Left cardiac atrium (tissue), 4 donors: ENCODE measurements at places on chromosomes 3 and 15. TPM values are rescaled to one million over a fixed set of nuclear protein-coding genes. Genes with fewer than 3 reads are reported as not detected.

Gene TPRG1
- 15.5 TPM for total RNA-seq

Gene ECE2
- not detected for total RNA-seq

Gene ZBTB38
- total RNA-seq: 72.6 TPM

Gene ERC2
- 2.6 TPM for total RNA-seq

Gene TP63
- 0.31 TPM for total RNA-seq

Gene KCNMB3
- 2.1 TPM for total RNA-seq

Gene CD96
- 1.6 TPM for total RNA-seq

Gene NCK1
- 29.9 TPM for total RNA-seq

Gene MNS1
- total RNA-seq: 1.2 TPM

DNA sequence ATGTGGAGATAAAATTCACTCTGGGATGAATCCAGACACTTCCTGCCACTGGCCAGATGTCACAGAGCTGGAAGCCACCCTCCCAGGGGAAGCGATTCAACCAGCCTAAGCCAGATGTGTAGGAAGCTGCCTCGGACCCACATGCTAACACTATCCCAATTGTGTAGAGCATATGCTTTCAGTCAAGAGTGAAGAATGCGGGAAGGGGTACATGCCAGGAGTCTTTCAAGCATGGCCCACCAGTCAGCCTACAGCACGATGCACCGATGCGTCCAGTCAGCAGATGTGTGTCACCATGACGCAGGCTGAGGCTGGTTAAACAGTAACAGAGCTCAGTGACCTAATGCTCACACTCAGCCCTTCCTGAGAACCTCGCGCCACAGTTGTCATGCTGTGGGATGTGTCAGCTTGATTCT is 38.8 kb upstream of the BNC1 start:
- DNase-seq: peak; percentile 31

GRCh38 chr3:53101956-53102355 is 28.3 kb downstream of the RFT1 start:
- no peak for DNase-seq

GRCh38 chr3:150114873-150115540 is 144.3 kb upstream of the PFN2 start:
- DNase-seq: no peak

DNA sequence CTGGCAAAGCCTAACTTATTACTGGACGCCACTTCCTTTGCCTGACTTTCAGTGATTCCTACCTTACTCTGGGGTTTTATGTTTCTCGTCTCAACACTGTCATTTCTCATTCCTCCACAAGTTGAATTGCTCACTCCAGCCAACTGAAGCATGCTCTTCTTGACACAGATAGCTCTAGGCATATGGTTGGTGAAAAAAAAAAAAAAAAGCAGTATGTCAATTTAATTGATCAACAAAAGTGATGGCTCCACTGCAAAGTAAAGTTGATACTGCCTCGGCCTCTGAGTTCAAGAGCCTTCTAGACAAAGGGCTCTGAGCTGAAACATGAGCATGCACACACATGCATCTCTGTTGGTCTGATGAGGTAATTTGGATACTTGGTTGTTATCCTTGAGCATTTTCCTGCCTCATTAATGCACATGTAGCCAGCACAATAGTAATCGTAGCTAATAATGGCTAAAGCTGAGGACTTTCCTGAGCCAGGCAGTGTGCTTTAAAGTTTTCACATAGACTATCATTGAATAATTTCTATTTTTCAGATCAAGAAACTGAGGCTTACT is 21.4 kb upstream of the UBE2Q2 start:
- no peak for DNase-seq

DNA sequence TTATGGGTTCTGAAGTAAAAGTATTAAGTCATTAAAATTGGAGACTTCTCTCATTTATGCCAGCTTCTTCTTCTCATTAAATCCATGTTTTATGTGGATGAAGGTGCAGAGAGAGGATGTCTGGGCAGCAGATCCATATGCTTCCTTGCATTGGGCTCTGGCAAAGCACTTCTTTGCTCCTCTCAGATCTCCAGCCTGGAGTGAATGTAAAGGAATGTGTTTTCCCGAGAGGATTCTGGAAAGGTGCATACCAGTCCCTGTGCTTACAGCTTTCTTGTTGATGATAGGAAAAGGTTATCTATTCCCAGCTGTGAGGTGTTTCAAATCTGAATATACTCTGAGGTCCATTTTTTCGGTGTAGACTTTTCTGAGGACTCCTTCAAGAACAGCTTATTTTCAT is 79.9 kb upstream of the PEX5L start:
- no peak for DNase-seq

GRCh38 chr15:36658312-36658711 is 78.9 kb downstream of the CDIN1 start:
- no peak for DNase-seq

DNA sequence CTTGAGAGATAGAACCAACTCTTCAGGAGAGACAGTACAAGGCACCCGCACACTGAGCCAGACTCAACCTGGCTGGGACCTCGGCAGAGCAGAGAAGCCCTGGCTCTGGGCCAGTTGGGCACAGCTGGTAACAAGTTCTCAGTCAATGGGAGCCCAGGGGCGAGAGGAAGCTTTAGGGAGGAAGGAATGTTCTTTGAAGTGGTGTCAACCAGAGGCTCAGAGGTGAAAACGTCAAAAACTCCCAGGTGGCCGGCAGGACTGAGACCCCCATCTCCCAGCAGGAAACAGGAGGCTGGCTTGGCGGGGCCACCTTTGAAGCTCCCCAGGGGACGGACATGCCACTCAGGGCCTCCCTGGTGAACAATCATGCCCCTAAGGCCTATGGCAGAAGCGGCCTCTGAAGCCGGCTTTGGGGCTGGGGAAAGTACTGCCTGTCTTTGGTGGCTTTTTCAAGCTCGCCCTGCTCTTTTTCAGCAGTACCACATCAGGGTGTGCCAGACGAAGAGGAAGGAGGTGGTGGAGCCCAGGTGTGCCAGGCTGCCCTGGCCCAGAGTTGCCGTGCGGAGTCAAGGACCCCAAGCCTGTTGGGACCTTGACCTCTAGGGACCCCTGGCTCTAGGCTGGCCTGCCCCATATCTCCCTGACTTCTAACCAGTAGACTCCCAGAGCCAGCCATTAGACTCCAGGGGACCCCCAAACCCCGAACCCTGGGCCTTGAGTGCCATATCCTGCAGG is 16.7 kb upstream of the TBC1D21 start:
- peak; percentile 46 for DNase-seq

- peak; percentile 40 for DNase-seq
Observed at GRCh38 chr15:95131131-95131556, 899.8 kb downstream of the MCTP2 start.

DNA sequence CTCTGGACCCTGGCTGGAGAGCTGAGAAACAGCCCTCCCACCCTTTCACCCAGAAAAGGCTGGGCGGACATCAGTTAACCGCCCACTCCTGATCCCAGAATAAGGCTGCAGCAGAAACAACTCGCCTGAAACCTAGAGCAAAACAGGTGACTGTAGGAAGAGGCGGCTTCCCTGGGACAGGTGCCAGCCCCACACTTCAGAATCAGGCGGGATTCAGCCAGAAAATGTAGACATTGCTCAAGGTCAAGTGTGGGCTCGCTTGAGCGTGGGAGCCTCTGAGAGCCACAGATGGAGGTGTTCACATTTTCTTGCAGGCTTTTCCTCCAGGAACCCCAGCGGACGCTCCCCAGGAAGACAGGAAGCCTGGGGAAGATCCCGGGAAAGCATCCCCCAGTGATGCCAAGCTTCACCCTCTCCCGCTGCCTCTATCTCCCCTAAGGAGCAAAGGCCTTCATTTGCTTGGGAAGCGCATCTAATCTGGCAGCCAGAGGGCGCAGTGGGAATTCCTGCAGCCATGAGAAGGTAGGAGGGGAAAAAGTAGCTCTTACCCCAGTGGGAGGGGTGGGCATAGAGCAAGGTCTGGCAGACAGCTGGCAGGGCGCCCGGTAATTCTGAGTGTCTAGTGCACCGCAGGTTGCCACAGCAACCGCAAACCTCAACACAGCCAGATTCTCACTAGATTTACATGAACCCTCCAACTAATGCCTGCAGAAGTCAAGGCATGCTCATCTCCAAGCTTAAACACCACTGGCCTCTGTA is 77.7 kb downstream of the OCA2 start:
- peak; percentile 56 for DNase-seq

- no peak for DNase-seq
Observed at GRCh38 chr3:21954709-21955108, 203.7 kb upstream of the ZNF385D start.

DNA sequence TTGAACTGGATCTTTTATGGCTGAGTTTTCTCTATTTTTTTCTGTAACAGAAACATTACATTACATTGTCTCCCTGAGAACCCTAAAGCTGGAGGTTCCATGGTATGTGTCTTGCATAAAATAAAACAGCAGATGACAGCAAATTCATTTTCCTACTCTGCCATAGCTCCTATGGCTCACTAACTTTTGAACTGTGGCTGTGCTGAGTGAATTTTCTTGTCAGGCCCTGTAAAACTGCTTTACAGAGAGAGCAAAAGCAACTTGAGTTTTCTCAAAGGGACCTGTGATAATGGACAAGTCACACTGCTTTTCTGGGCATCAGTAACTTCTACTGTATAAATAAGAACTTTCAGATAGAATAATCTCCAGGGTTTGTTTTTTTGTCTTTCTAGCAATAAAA is 129.9 kb upstream of the TSC22D2 start:
- no peak for DNase-seq

GRCh38 chr3:150370122-150370602 is 37.9 kb upstream of the TSC22D2 start:
- peak; percentile 61 for DNase-seq

DNA sequence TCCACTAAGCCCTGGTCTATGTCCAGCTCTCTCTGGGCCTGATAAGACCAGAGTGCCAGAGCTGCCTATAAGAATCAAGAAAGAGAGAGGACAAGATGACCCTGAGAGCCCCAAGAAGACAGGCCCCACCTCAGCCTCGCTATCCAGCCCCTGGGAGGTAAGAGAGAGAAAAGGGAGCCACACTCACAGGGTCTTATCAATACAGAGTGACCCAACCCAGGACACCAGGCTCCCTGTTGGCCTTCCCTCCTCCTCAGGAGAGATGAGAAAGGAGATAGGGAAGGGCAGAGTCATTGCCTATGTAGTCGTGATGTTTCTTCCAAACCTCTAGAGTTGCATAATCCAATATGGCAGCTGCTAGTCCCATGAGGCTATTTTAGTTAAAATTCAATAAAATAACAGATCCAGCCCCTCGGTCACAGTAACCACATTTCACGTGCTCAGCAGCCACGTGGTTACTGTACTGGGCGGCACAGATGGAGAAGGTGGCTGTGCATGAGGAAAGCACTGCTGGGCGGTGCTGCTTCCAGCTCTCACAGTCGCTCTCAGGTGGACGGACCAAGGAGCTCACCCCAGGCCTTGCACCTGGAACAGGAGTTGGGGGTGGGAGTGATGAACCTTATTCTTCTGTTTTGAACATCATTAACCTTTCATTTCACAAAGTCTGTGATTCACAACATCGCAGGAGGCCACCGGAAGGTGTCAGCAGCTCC is 525.8 kb downstream of the SHQ1 start:
- DNase-seq: no peak

DNA sequence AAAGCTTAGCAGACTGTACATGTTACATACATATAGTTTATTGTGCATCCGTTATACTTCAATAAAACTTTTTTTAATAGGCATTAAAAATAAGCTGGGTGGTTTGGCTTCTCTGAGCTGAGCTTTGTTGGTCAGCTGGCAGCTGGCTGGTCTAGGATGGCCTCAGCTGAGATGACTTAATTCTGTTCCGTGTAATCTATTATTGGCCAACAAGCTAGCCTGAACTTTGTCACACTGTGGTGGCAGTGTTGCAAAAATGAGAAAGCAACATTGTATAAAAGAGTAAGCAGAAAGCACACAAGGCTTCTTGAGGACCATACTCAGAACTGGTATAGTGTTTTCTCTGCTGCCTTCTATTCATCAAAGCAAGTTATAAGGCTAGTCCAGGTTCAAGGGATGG is 45.2 kb downstream of the CGGBP1 start:
- DNase-seq: no peak

GRCh38 chr3:149321640-149322039 is 11.8 kb downstream of the TM4SF18 start:
- DNase-seq: no peak

DNA sequence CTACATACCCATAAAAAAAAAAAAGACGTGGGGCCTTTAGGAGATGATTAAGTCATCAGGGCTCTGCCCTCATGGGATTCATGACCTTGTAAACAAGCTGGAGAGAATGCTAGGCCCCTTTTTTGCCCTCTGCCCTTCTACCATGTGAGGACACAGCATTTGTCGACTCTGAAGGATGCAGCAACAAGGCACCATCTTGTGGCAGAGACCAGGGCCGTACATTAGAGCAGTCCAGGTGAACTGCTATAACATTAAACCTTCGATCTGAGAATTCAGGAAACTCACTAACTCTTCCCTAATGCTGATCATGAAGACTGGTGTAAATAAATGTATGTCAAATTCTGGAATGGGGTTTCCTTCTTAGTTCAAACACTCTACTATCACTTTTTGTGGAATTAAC is 30.7 kb upstream of the SIAH2 start:
- no peak for DNase-seq

- no peak for DNase-seq
Observed at GRCh38 chr15:38895326-38896255, 331.0 kb upstream of the RASGRP1 start.

- DNase-seq: no peak
Observed at GRCh38 chr3:42873221-42873982, 2.3 kb downstream of the CYP8B1 start.

GRCh38 chr3:80213086-80213485 is 445.3 kb upstream of the ROBO1 start:
- no peak for DNase-seq

DNA sequence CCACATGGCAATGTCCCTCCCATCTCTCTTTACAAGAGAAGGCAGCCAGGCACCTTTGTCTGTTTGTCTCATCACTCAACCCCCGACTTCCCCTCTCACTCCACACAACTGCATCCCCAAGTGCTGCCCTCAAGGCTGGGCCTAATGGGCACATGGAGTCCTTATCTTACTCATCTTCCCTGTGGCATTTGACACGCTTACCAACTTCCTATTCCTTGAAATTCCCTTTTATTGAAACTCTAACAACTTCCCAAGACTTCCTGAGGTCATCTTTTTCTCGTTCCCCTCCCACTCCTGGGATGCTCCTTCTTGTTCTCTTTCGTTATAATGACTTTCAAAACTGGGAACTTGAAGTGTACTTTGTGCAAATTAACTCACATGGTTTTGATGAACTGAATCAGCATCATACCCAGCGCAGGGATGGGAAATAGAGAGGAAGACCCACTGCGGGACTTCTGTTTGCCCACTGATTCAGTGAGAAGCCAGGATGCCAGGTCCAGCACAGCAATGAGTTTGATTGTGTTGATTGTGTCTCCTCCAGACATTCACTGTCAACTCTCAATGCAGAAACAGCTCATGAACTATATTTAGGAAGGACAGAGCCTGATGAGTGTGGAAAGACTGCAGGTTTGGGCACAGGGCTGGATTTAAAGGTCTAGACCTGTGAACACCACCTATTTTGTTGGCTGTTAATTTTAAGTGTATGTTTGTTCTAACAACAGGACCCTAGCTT is 104.7 kb upstream of the TNIK start:
- no peak for DNase-seq
